ENCODE measurements at places on chromosomes 16 and 17.

GRCh38 chr16:10077861-10078260 is 104.4 kb downstream of the GRIN2A start:
- no peak for DNase-seq

DNA sequence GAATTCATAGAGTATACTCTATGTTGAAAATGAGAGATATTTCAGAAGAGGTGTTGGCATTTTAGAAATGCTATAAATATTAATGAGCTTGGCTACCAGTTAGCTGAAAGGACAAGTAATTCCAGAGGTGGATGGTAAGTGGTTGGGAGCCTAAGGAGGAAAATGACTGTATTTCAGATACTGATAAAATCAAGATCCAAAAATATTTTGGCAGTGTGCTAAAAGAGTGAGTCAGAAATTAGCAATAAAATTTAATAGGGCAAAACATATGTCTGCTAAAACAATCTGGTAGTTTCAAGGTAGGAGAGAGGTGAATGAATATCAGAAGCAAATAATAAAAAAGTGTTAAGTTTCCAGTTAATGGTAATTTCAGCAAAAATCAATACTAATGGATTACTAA is 1287.9 kb downstream of the CDH8 start:
- no peak for DNase-seq

DNA sequence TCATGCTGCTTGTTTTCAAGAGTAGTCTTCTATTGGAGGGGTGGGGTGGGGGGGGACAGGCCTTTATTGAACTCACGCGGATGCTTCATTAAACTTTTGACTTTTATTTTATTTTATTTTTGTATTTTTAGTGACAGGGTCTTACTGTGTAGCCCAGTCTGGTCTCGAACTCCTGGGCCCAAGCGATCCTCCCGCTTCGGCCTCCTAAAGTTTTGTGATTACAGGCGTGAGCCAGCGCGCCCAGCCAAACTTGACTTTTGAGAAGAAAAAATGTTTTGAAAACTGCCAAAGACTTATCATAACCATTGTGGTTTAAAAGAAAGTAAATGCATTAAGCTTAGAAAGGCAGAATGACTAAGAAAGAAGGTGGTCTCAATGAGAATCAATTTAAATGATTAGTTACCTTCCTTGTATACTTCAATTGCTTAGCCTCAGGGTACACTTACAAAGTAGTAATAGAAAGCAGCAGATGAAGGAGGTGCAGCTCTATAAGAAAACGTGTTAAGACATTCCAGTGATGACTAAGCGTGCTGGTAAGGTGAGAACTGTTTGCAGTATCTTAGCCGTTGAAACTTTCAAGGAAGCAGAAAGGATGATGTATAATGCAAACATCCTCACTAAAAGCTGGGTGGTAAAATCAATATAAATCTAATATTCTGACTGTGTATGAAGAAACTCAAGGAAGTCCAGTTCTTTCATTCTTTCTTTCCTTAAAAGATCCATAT is 1.2 kb downstream of the AP2B1 start:
- DNase-seq = no peak

GRCh38 chr16:53083119-53083518 is 28.3 kb downstream of the CHD9 start:
- DNase-seq = no peak

- DNase-seq = no peak
Observed at GRCh38 chr17:40306395-40306794, 2.6 kb upstream of the RARA start.

DNA sequence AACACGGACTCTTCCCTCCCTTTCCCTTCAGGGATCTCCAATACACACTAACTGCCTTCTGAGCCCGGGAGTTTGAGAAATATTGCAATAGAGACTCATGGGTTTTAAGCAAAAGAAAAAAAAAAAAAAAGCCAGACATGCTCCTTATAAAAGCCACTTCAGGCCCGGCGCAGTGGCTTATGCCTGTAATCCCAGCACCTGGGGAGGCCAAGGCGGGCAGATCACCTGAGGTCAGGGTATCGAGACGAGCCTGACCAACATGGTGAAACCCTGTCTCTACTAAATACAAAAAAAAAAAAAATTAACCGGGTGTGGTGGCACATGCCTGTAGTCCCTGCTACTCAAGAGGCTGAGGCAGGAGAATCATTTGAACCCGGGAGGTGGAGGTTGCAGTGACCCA is 2.4 kb upstream of the HEXD start:
- no peak for DNase-seq

GRCh38 chr16:85888405-85889331 is 10.3 kb upstream of the IRF8 start:
- no peak for DNase-seq

- no peak for DNase-seq
Observed at GRCh38 chr16:78608305-78608776, 508.9 kb downstream of the WWOX start.

- no peak for DNase-seq
Observed at GRCh38 chr16:24729951-24730815, 732 bp downstream of the TNRC6A start.

GRCh38 chr16:87960852-87961251 is 9.6 kb downstream of the BANP start:
- no peak for DNase-seq

- DNase-seq = no peak
Observed at GRCh38 chr17:58974354-58974753, 132.3 kb downstream of the TRIM37 start.

- DNase-seq = no peak
Observed at GRCh38 chr16:27795992-27796614, 246.2 kb downstream of the KATNIP start.

GRCh38 chr16:25065899-25066298 is 45.6 kb upstream of the LCMT1 start:
- DNase-seq = peak; percentile 3

DNA sequence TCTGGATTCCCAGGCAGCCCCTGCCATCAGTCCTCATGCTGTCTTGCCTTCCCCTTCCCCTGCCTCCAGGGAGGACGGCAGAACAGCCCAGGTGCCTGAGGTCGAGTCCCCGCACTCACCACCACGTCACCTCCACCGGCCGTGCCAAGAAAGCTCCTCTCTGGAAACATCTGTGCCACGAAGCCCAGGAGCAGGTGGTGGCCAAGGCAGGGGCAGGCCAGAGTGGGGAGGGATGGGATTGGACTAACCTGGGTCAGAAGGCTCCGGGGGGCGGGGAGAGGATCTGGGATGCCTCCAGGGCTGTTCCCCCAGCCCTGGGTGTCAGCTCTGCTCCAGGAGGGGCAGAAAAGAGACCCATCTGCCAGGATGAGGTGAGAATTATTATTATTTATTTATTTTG is 7.4 kb upstream of the DPEP1 start:
- DNase-seq = no peak
